Esophagus squamous epithelium (tissue), 5 donors: ENCODE measurements at places on chromosomes 5 and 9.
A peak's percentile ranks its signal among the peaks of the same experiment; 100 is the strongest.

GRCh38 chr5:95649842-95650620 is 3.5 kb downstream of the RFESD start:
- no peak for DNase-seq

DNA sequence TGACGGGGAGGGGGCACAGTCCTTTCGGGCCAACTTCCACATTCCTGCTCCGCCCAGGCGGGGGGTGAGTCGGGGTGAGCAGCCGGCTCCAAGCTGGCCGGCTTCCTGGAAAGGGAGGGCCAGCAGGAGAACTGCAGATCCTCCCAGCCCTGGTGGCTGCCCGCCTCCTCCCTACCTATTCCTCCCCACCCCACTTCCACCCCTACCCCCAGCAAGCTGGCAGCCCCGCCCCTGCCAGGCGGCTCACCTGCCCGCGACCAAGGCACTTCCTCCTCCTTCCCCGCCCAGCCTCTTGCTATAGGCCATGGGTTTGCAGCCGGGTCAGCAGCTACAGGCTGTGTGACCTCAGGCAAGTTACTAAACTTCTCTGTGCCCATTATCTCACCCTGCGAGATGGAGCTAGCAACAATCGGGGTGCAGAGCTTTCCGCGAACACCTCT is 5.6 kb upstream of the IRF1 start:
- peak; percentile 75 for DNase-seq

GRCh38 chr9:36337002-36337401 is 63.1 kb downstream of the RNF38 start:
- no peak for DNase-seq

GRCh38 chr5:105982526-105982925 is 1688.2 kb downstream of the EFNA5 start:
- DNase-seq, result no peak

DNA sequence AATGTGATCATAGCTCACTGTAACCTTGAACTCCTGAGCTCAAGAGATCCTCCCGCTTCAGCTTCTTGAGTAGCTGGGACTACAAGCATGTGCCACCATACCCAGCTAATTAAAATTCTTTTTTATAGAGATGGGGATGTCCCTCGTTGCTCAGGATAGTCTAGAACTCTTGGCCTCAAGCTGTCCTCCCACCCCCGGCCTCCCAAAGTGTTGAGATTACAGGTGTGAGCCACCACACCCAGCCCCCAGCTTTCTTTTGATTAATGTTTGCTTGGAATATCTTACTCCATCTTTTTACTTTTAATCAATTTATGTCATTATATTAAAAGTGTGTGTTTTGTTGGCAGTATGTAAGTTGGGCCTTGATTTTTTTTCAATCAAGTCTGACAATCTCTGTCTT is 59.4 kb upstream of the EXOC3 start:
- DNase-seq, result no peak

DNA sequence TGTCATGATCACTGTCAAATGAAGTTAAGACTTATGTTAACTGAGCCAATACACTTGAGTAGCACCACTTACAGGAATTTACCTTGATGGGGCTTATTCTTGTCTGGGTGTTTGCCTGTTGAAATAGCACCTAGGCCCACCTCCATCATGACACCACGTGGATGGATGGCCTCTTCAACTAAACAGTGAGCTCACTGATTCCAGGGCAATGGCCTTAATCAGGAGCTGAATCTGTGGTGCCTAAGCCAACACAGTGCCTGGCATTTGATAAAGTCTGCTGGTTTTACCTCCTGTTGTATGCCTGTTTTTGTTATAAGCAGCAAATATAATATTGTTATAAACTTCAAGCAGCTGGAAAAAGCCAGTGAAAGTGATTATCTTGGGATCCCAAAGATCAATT is 190.5 kb downstream of the LURAP1L start:
- DNase-seq, result no peak
